T-cell (primary cell): ENCODE measurements at places on chromosomes 7 and 10.

DNA sequence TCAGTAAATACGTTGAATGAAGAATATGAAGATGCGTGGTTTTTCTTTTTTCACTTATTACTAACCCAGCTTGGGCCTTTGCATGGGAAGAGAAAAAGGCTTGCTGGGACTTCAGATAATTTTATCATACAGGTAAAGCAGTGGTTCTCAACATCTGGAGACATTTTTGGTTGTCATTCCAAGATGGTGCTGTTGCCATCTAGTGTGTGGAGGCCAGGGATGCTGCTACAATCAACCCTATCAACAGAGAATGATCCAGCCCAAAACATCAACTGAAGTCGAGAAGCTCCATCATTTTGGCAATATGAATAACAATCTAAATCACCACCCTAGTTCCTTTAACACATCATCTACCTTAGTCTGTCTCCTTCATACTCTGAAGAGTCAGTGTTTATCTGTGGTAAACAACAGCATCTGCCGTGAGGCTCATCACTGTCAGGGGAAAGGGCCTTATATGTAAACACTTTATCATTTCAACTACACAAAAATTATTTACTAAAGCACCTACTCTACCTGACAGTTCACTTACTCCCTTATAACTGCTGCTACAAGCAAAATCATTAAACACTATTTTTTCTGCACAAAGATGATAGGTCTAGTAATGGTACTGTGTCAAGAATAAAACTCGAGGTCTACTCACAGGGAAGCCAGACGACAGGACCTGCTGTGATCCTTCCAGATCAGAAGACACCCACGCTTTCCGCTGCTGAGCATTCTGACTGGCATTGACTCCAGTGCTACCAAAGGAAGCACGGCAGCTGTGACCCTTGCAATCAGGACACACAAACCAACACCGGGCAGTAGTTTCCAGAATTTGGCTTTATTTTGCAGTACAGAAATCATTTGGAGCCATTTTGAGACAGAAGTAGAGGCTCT is 48.6 kb downstream of the GDI2 start:
- no peak for DNase-seq

- DNase-seq: no peak
These were observed 45.9 kb upstream of the FAM133B start for GRCh38 chr7:92636018-92636560.

DNA sequence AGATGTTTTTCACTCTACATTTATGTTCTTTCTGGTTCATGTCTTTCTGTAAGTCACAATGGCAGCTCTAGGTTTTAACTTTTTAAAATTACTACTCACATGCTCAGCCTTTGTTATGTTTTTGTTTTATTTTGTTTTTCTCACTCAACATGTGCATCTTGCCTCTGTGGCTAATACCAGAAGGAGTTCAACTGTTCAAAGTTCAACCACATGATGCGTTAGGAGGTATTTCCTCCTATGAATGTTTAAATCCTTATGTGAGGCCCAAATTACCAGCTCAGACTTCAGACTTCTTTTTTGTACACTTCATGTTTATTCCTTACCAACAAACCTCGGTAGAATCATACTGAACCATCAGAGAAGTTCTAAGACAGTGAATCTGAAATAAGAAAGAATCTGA is 151.6 kb downstream of the MALRD1 start:
- no peak for DNase-seq

- DNase-seq: no peak
These were observed 7.4 kb downstream of the TSPAN14 start for GRCh38 chr10:80461208-80462183.

DNA sequence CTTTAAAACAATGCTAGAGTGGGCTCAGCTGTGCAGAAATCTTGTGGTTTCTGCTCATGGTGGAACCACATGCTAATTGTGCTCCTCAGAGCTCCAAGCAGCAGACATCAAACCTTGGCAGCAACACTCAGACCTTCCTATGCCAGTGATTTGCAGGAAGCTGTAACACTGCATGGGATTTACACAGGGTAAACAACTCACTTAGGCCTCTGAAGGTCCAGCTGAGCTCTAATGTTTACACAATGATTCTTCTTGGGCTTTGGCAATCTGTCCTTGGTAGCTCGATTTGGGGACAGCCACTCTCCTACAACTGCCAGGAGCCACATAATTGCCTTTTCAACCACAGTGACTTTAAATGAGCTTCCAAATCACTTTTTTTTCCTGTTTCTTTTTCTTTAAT is 97.7 kb upstream of the PDLIM1 start:
- DNase-seq: no peak

DNA sequence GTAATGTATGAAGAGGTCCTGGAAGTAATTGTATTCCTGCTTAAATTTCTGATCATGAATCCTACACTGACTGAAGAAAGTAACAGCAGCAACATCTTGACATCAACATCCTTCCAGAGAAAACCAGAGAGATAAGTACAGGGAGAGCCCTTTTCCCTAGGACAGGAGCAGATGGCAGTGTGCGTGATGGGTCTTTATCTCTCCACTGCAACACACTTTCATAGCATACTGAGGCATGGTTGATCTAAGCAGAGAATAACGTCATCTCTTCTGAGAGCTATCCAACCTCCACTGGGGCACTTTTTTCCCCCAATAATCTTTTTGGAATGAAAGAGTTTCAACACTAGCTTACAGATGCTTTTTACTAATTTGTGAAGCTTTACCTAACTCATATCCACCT is 342 bp downstream of the OR2A25 start:
- no peak for DNase-seq

GRCh38 chr7:116500078-116500853 is 728 bp downstream of the CAV2 start:
- DNase-seq: no peak

DNA sequence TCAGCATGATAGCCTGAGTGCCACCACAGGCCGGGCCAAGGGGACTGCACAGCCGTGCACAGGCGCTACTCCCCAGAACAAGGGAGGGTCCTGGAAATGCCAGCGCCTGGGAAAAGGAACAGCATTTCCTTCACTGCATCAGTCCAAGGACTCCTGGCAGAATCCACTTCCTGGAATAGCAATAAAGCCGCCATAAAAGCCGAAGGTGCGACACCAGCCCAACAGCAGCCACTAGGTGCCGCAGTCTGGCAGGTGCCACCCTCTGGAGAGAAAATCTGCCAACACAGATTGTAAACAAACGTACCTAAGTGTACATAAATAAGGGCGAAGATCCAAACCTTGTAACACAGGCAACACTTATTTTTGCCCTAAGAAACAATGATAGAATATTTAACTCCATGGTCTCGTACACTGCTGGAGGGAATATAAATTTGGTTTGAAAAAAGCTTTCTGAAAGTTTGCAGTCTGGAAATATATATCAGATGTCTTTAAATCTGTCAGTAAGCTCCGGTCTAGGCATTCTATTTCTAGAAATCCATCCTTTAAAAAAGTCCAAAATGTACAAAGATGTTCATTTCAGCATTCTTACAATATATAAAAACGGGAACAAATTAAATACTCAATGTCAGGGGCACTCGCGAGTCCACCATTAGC is 22.2 kb downstream of the VOPP1 start:
- no peak for DNase-seq

DNA sequence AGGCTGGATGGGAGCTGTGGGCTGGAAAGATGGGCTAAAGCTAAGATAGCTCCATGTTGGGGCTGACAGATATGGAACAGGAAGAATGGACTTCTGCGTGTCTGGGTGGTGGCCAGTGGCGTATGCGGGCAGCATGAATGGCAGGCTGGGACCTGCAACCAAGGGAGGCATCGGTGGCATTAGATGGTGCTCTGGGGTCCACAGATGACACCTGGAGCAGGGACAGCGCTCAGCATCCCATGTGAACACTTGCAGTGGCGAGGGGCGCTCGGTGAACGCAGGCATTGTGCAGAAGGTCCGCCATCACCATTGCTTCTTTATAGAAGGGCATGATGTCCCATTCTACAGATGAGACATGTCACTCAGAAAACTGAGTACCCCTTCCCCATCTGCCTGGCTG is 21.0 kb upstream of the SMARCD3 start:
- DNase-seq: no peak

- no peak for DNase-seq
These were observed 162.8 kb downstream of the PAXIP1 start for GRCh38 chr7:154840086-154840485.

- no peak for DNase-seq
These were observed 117.9 kb downstream of the AOAH start for GRCh38 chr7:36606153-36606975.

- no peak for DNase-seq
These were observed 315.2 kb downstream of the GATA3 start for GRCh38 chr10:8369666-8370065.

GRCh38 chr7:1968397-1969111 is 264.2 kb downstream of the MAD1L1 start:
- no peak for DNase-seq

- no peak for DNase-seq
These were observed 61.3 kb downstream of the RBM33 start for GRCh38 chr7:155705623-155706360.

- no peak for DNase-seq
These were observed 88.1 kb downstream of the BTAF1 start for GRCh38 chr10:92011560-92012214.

GRCh38 chr7:29988424-29989256 is 961 bp downstream of the SCRN1 start:
- DNase-seq: peak; percentile 3

DNA sequence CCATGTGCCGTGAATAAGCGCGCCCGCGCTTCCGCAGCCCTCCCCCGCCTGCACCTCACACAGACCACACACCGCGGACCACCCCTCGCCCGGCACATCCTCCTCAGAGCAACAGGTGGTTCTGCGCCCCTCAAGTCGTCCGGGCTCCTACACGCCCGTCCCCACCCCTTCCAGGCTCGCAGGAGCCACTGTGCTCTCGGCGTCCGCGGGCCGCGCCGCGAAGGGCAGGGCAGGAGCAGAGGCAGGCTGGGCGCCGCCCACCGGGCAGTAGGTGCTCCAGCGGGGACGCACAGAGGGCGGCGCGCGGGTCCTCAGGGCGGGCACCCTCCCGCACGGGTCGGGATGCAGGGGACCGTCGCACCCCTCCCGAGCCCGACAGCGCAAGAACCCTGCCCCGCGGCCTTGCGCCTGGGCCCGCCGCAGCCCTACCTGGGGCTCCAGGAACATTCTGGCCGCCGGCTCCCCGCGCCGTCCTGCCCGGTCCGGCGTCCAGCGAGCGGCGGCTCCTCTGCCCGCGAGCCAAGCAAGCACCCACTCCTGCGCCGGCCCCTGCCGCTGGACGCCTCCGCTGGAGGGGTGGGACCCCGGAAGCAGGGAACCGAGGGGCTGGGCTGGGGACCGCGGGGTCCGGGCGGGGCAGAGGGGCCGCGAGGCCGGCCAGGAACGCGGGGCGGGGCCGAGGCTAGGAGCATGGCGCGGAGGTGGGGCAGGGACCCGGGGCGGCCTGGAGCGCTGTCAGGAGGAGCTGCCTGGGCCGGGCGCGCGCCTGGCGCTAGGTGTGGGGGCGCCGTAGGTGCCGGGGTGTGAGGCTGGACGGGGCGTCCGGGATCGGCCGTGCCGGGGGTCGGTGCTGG is 37.4 kb downstream of the RASGEF1A start:
- DNase-seq: no peak

- DNase-seq: no peak
These were observed 10.2 kb downstream of the CYTH3 start for GRCh38 chr7:6262221-6262620.
